ENCODE measurements at places on chromosomes 5 and 9.

GRCh38 chr9:31248156-31248555, 1136.3 kb upstream of the ACO1 start:
- DNase-seq: no peak

GRCh38 chr9:76218886-76219445, 175.3 kb downstream of the RFK start:
- DNase-seq: no peak

GRCh38 chr5:68725905-68726683, 367.7 kb upstream of the SLC30A5 start:
- DNase-seq: no peak

GRCh38 chr5:75089662-75090061, 37.3 kb upstream of the GCNT4 start:
- DNase-seq: no peak

- no peak for DNase-seq
Observed at GRCh38 chr5:178242416-178242815, 9.8 kb upstream of the PHYKPL start.

GRCh38 chr5:161535762-161536161, 10.8 kb downstream of the GABRB2 start:
- DNase-seq: no peak

- DNase-seq: no peak
Observed at GRCh38 chr5:114184006-114184405, 177.9 kb upstream of the KCNN2 start.

All from GDM1 (cell line).